NCI-H69 (cell line): ENCODE measurements at places on chromosomes 11 and 22.

DNA sequence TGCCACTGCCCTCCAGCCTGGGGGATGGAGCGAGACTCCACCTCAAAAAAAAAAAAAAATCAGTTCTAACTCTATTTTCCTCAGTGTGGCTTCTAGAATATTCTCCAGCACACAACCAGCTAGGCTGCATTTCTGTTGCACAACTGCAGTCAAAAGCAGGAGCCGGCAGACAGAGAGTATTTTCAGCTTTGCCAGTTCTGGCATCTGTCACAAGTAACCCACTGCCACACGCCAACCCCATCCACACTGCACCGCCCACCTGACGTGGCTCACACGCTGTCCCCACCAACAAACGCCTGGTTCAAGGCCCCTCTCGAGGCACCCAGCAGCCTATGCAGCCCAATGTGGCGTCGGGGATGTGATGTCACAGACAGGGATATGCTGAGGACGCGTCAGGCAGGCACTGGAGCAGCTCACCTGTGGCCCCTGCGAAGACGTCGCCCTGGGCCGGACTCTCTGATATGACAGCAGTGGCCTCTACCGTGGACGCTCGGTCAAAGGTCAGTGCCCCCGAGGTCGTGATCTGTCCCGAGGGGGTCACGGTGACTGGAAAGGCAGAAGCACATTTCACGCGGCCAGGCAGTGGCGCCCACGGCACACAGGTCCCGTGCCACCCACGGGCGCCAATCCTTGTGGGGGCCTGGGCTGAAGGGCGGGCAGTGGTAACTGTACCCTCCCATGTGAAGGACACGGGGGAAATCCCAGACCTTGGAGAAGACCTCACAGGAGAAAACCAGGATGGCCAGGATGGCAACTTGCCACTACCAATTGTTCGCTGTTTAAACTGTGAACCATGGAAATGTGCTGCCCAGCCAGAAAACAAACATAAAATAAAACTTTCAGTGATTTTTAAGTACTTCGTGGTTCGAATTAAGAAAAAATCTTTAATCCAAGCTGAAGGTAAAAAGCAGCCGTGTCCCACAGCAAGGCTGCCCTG is 15.5 kb downstream of the DEAF1 start:
- DNase-seq = no peak

GRCh38 chr11:81237139-81237538 is 1496.5 kb downstream of the FAM181B start:
- peak; percentile 81 for DNase-seq

- DNase-seq = peak; percentile 31
These were observed 614.7 kb downstream of the FAM181B start for GRCh38 chr11:82118946-82119345.

DNA sequence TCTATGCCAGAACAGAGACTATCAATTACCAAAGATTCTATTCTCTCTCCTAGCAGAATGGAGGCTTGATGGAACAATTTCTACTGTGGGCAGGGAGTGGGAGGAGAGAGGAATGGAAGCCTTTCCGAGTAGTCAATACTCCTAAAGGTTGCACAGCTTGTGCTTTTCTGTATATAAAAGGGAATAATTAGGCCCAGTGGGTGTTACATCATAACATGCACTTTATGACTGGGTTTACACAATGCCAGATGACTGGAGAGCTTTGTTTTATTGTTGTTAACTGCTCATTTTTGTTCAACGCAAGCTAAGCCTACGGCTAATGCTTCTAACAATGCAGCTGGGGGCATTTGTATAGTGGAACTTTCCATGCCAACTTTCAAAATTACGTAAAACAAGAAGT is 2237.9 kb upstream of the RAG2 start:
- peak; percentile 99 for DNase-seq

- DNase-seq = no peak
These were observed 141.7 kb downstream of the COMMD9 start for GRCh38 chr11:36147491-36147890.

GRCh38 chr11:67647471-67647870 is 3.1 kb downstream of the ACY3 start:
- no peak for DNase-seq

DNA sequence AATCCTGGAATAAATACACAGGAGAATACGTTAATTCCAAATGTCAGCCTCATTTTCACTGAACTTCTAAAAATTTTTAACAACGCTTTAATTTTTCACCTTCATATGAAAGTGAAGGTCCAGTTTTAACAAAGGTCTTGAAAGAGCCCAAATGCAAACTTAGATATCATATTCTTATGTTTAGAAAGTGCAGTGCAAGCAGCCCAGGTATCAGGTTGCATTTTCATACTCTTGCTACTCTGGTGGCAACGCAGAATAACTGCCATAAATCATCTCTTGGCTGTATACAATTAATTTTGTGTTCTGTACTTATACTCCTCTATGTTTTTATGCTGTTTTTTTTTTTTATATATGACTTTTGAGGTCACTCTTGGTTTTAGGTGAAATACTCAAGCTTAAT is 496.7 kb upstream of the ARHGAP42 start:
- DNase-seq = peak; percentile 48

DNA sequence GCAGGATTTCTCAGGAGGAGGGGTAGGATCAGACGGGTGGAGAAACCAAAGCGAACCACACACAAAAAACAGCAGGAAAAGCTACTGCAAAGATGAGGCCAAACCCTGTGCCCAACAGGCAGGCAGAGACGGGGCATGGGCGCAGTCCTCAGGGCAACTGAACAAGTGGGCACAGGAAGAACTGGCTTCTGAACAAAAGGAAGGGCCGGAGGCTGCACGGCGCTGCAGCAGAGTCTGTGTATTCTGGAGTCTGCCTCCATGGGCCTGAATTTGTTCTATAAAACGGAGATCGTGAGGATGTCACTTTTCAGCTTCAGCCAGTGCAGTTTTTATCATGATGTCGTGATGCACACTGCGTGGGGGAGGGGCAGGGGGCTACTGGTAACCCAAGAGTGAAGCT is 1026.0 kb downstream of the TBC1D22A start:
- DNase-seq = no peak

- DNase-seq = no peak
These were observed 78.7 kb downstream of the ZNRF3 start for GRCh38 chr22:28962042-28962554.

- peak; percentile 54 for DNase-seq
These were observed 514.2 kb downstream of the NTM start for GRCh38 chr11:131884461-131885073.

DNA sequence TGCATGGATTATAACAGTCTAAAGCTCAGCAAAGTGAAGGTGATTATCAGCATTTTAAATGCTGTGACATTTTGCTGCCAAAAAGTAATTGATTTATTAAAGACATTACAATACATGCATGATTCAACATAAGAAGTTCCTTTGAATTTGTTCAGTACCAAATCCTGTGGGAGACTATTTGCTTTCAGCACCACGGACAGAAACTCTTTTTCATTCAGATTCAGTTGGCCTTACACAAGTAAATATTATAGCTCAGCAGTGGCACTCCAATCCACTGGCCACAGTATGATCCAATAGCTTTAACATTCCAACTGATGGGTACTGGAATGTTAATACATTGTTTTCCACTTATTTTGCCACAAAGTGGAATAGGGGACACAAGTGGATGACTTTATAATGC is 806.7 kb downstream of the NTM start:
- DNase-seq = no peak

DNA sequence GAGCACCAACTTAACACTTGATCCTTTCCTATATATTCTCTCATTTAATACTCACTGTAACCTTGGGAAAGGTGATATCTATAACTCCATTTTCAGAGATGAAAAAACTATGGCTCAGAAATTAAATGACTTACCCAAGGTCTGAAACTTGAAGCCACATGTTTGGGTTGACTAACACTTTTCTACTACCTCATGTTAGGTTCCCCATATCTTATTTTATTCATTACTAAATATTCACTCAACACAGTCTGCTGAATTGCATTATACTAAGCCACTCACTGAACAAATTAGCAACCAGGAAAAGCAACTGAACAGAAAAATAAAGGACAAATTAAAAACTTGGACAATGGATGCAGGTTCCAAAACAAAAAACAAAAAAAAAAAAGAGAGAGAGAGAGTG is 59.9 kb downstream of the FAM168A start:
- no peak for DNase-seq

DNA sequence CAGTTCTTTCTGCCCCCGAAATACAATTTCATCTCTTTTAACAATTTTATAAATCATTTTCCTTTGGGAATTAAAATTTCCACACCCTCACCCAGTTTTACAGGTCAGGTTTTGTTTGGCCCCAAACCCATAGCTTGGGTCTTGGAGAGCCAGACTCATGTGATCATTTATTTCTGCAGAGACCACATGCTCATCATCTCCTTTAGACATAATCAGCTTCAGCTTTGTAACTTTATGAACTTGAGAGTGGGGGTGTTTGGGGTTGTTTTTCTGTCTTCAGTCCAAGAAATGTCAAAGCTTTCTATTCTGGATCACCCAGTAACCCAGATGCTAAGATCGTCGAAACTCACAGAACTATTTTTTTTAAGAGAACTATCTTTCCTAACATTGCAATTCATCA is 70.9 kb downstream of the DBX1 start:
- DNase-seq = no peak

DNA sequence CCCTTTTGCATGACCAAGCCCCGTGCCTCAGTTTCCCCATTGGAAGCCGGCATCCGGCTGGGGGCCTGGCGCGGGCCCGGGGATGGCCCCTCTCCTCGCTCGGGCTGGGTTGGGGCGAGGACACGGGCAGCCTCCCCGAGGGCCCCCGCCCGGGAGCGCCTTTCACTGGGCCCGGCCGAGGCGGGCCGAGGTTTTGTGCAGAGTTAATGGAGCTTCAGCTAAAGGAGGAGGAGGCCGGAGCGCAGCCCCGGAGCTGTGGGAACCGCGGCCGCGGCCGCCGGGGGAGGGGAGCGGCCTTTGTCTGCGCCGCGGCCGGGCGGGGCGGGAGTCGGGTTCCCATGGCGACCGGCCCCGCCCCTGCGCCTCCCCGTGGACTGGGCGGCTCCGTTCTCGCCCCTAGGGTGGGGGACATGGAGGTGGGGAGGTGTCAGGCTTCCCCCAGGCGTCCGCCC is 1.4 kb upstream of the MAPK11 start:
- peak; percentile 96 for DNase-seq

GRCh38 chr11:75371949-75372876 is 20.8 kb upstream of the ARRB1 start:
- DNase-seq = peak; percentile 81

DNA sequence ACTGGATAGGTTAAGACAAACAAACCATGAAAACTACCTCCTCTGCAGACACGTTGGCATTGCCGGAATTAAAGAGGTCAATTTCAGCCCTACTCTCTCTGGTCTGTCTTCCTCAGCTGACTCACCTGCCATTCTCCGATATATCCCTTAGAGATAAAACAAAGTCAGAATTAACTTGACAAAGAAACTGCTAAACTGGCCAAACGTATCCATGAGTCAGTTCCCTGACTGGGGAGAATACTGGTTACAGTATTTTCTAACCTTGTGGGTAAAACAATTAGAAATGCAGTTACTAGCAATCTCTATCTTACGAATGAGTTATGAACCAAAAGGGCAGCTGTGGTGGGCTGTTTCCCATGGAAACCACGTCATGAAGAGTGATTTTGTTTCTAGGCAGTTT is 96.2 kb downstream of the RDX start:
- no peak for DNase-seq

DNA sequence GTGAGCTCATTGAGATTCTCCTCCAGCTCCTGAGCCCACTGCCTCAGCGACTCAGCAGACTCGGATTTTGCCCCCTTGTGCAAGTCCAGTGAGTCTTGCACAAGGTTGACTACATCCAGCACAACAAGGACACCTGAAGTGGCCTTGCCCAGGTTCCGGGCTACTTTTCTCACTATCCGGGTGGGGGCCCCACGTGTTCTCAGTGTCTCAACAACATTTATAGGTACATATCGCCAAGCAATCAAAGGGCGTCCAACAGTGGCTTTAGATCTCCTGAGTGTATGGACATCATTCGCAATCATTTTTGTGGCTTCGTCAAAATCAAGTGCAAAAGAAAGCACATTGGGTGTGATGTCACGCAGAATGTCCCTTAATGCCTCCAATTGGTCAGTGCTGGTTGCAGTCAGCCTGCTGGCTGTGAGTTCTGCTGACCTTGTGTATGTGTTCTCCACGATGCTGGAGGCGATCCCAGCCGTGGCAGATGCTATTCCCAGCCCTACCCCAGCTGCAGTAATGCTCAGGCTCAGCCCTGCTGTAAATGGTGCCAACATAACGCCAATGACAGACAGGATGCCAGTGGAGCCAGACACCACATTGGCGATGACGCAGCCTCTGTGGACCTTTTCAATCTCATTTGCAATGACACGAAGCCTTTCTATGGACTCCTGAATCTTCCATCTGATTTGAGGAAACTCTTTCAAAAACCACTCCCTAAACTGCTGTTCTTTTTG is 10.3 kb downstream of the APOL4 start:
- no peak for DNase-seq

- DNase-seq = no peak
These were observed 4.3 kb upstream of the EXPH5 start for GRCh38 chr11:108597736-108598355.

- DNase-seq = no peak
These were observed 2925.9 kb upstream of the OR11H1 start for GRCh38 chr22:12601870-12602779.

GRCh38 chr11:67416416-67417335 is 1.2 kb downstream of the CARNS1 start:
- peak; percentile 98 for DNase-seq

- DNase-seq = no peak
These were observed 13.5 kb downstream of the FSHB start for GRCh38 chr11:30244265-30244664.

DNA sequence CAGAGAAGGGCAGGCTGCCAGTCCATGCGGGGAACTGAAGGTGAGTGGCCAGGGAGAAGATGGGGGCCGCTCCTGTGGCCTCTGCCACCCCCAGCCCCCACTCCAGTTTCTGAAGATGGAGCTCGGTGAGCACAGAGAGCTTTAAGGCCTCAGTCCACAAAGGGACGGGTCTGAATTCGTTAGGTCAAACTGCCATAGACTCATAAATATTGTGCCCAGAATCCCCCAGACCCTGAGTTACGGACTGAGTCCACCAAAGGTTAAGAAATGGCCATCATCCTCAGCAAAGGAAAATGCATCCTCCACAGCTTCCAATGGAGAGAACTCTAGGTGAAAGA is 344.2 kb downstream of the BUD13 start:
- DNase-seq = no peak

GRCh38 chr11:31480930-31481329 is 28.5 kb downstream of the IMMP1L start:
- peak; percentile 51 for DNase-seq

DNA sequence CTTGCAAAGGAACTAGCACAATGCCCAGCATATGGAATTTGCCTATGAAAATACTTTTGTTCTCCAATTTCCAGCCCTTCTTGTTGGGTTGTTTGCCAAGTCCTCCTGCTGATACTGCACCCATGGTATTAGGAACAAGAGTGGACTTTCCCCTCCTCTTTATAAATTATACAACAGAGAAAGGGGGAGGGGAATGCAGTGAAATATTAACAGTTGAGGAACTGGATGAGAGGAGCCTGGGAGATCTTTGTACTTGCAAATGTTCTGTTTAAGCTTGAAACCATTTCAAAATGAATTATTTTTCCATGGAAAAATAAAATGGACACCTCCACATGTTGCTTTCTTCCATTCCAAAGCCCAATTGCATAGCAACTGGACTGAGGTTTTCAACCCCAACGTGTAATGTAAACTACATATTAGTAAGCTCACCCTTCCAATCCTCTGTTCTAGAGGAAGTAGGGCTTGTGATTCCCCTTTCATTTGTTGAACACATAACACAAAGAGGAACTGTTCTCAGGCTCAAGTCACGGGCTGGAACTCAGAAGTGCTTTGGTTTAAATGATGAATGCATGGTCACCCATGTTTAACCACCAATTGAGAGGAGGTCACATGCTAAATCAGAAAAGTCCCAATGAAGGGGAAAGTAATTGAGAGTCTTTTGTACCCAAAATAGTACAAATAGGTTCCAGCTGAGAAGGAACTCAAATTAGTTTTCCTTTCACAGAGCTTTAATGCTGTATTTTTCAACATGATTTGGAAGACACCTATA is 66.2 kb upstream of the ZC3H12C start:
- no peak for DNase-seq
